ENCODE measurements at places on chromosomes 7 and 10.

- peak; percentile 20 for DNase-seq
Measured at GRCh38 chr10:35640951-35641675, 983 bp downstream of the FZD8 start.

DNA sequence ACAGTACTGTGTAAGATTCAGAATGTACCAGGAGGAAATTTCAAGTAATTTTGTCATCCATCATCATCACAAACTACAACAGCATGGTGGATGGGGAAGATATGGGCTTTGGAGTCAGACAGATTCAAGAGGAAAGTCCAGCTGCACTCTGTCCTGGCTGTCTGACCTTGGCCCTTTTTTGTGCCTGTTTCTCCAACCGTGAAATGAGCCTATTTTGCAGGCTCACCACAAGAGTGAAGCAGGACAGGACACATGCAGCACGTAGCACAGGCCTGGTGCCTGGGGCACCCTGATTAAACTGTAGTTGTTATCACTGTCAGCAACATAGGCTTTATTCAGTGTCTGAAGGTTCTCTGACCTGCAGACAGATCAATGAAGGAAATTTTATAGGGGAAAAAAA lies 37.6 kb downstream of the RHOBTB1 start:
- no peak for DNase-seq

GRCh38 chr10:91551856-91552255 lies 81.0 kb downstream of the PPP1R3C start:
- no peak for DNase-seq

GRCh38 chr7:18491871-18492270 lies 3.7 kb upstream of the HDAC9 start:
- no peak for DNase-seq

- peak; percentile 70 for DNase-seq
Measured at GRCh38 chr10:119516381-119517234, 25.9 kb downstream of the RGS10 start.

- no peak for DNase-seq
Measured at GRCh38 chr10:25336330-25336729, 161.5 kb downstream of the GPR158 start.

DNA sequence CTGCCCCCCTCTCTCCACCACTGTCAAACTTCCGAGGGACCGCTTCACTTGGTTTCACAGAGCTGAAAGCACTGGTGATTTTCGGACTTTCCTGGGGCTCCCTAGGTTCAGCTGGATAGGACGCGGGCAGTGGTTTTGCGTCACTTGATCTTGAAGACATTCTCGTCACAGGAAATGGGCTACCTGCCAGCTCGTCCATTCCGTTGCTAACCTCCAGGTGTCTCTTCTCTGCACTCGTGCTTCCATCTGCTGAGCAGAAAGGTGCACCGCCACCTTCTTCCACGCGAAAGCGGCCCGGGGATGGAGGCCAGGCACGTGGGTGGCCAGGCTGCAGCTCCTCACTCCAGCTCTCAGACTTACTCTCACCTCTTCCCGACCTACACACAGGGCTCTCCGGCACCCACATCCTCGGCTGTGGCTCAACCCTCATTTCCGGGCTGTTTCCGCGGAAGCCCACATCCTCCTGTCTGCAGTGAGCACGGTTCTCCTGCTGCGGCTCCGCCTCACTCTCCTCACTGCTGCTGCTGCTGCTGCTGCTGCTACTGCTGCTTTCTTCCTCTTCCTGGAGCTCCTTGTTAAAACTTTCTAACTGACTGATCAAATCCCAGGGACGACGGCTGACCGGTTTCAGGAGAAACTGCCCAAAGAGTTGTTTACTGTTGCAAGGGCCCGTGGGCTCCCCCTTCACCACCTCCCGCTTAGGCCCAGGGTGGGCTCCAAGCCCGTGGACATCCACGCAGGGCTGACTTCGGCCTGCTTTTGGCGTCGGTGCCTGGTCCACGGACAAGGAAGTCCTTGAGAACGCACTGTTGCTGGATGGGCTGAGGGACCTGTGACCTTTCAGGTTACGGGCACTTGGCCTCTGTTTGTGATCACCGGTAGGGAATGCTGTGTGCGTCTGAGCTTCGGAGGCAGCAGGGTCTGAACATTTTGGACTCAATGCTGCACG lies 32.1 kb downstream of the JCAD start:
- peak; percentile 84 for DNase-seq

GRCh38 chr7:132872034-132872433 lies 209.9 kb downstream of the CHCHD3 start:
- DNase-seq, result no peak

- DNase-seq, result no peak
Measured at GRCh38 chr7:82562716-82563404, 119.3 kb upstream of the CACNA2D1 start.

DNA sequence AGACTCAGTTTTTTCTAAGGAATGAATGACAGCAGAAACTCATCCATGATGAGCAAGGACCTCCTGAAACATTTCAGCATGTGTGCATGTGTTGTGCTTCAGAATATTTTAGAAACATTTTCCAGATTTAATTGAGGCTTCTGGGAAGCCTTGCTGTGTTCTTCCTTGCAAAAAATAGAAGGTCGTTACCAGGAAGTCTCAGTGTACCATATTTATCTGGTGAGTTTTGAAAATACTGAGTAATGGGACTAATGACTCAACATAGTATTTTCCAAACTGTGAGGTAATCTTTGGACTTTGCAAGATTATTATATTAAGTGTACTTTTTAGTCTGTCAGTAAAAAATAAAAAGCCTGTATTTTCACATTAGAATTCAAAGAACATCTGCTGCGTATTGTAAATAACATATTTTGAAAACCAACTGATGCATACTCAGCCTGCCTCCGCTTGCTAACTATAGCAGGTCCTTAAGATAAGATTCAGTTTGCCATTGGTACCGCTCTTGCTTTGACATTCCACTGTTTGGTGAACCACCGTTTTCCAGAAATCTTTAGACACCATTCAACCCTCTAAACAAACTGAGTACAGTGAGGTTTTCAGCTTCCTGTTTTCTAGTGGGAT lies 739.6 kb upstream of the GALNT17 start:
- DNase-seq, result no peak

DNA sequence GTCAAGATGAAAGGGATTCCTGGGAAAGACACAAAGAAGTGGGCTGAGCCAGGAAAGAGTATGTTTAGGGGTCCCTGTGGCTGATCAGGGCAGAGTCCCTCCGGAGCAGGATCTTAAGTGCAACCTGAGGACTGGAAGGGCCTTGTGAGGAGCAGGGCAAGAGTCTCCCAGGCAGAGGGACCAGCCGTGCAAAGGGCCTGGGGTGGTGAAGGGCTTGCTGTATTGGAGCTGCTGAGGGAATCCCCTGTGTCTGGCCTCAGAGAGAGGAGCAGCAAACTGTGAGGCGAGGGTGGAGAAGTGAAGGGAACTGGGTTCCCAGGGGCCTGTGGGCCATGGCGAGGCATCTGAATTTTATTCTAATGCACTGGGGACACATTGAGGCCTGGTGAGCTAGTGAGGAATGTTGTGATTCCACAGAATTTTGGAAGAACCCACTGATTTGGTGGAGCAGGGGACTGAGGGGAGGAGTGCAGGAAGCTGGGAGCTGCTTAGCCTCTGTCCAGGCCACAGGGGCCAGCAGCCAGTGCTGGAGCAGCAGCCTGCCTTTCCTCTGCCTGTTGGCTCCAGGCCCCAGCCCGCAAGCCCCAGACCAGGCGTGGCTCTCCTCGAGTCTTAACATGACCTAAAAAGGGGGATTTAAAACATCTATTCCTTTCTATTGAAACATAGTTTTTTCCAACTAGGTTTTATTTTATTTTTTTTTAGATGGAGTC lies 138.4 kb upstream of the IGFBP3 start:
- no peak for DNase-seq

GRCh38 chr7:82816272-82816671 lies 346.4 kb downstream of the PCLO start:
- no peak for DNase-seq

GRCh38 chr7:155162422-155162821 lies 92.3 kb downstream of the HTR5A start:
- no peak for DNase-seq

All from CD4-positive, alpha-beta T cell treated with Interleukin-4 for 4 hours (primary cell).